HT1080 (cell line): ENCODE measurements at places on chromosomes 5 and 9. TPM values are rescaled to one million over a fixed set of nuclear protein-coding genes. Genes with fewer than 3 reads are reported as not detected.

The IFNA2 gene
- total RNA-seq: not detected in 2 replicates

The CATSPER3 gene
- total RNA-seq: 0.13 and 0.30 TPM in 2 replicates

The ABCA2 gene
- total RNA-seq: 7.5 and 9.0 TPM in 2 replicates

The NUDT2 gene
- 14.1 and 23.5 TPM in 2 replicates for total RNA-seq

The ZNF189 gene
- total RNA-seq: 6.8 and 7.8 TPM in 2 replicates

The SERINC5 gene
- 1.9 and 4.4 TPM in 2 replicates for total RNA-seq

The C9orf85 gene
- 15.9 and 19.4 TPM in 2 replicates for total RNA-seq

The SLC1A3 gene
- total RNA-seq: 23.7 and 27.1 TPM in 2 replicates

The TLE4 gene
- total RNA-seq: 38.3 and 39.7 TPM in 2 replicates

The ZMAT2 gene
- 22.9 and 24.3 TPM in 2 replicates for total RNA-seq

The NR4A3 gene
- total RNA-seq: 0.03 and 0.23 TPM in 2 replicates

GRCh38 chr5:76223696-76224095 lies 140.5 kb downstream of the SV2C start:
- DNase-seq: no peak

DNA sequence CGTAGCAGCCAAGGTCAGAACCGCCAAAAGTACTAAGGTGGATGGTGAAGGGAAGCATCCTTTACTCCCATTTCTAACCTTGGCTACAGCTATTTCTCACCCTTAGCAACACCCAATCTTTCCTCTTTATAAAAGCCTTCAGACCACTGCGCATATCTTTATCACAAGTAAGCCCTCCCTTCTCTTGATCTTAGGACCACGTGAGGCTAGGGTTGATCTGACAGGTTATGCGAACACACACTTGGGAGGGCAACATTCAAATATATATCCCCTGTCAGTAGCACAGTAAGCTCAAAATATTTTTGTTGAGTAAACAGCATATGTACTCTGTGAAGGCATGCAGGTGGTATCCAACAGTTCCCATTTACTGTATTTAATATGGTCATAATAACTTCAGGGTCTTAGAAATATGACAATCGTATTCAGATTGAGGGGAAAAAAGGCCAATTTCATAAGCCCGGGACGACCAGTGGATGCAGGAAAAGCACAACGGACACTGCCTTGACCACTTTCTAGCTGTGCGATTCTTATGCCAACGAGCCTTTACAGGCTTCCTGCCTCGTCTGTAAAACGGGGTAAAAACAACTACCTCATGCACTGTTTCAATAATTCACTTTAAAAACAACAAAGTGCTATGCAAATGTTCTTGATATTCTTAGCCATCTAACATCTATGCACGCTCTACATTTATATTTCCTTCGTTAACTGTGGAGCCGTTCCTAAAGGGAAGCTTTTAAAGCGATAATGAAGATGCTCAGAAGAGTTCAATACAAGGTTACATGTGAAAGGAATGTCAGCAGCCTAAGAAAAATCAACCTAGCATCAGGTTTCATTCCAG lies 1.3 kb downstream of the ARSB start:
- peak; percentile 17 for DNase-seq

- peak; percentile 40 for DNase-seq
These were observed 5.8 kb upstream of the IFNA1 start for GRCh38 chr9:21434202-21435014.

- peak; percentile 54 for DNase-seq
These were observed 102.5 kb upstream of the TXNDC8 start for GRCh38 chr9:110440172-110440571.

- DNase-seq: no peak
These were observed 20.7 kb upstream of the PURA start for GRCh38 chr5:140093179-140093578.

- no peak for DNase-seq
These were observed 138.4 kb downstream of the KCNIP1 start for GRCh38 chr5:170642066-170642735.

DNA sequence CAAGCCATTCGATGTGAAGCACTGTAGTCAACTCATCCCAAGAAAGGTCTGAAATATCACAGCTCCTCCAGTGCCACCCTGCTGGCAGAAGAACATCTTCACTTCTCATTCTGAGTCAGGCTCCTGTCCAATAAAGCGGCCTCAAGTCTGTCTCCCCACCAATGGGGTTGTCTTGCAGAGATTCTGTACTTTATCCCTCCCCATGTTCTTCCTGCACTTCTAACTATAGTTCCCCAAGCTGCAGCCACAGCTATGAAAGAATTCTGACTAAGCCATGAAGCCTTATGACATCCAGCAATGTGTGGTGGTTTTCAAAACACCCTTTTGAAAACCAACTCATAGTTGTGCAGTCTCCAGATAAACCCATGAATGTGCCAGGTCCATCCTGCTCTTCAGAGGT lies 6.8 kb downstream of the MACROH2A1 start:
- DNase-seq: peak; percentile 65

DNA sequence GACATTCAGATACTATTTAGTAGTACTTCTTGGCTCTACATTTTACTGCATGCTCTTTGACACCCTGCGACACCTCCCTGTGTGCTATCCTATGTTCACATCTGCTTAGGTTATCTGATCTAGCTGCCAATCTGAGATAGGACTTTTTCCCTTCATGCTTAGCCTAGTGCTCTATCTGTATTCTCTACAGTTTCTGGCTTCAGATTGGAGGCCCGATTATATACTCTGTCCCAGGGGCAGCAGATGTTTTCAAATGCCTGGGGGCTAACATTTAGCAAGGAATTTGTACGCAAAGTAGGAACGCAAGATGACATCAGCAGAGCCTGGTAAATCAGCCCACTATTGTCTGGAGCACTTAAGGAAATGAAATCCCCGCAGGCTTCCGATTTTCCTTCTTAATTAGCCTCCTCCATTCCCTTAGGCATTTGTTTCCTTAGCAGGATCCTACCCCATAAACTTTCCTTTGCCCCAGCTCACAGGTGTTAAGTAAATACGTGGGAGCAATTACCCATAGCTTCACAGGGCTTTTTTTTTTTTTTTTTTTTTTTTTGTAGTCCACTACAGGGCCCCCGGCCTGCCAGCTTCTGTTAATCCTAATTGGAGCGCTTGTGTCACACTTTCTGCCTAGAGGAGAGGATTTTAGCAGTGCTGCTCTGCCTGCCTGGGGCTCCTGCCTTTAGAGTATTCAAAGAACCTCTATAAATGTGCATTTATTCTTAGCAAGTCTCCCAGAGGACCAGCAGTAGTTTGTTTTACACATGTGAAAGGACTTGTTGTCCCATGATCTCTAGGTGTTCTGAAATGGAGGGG lies 61.1 kb upstream of the LPAR1 start:
- DNase-seq: no peak

- DNase-seq: no peak
These were observed 1.7 kb downstream of the MEGF9 start for GRCh38 chr9:120712539-120713031.

DNA sequence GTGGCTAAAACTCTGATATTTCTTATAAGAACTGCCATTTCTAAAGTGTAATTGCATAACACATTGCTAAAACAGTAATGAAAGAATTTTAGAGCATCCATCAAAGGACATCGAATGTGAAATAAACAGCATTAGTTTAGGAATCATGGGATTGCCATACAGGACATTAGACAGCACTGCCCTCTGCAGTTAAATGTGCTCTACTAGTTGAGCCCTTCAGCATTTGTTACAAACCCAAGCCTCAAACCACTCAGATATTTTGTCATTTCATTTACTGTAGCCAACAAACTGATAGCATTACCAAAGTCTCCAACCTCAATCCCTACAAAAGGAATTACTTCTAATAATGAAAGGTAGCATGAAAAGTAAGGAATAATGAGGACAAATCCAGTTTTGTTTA lies 116.8 kb upstream of the COX7C start:
- DNase-seq: peak; percentile 4

GRCh38 chr5:175214152-175214551 lies 229.8 kb downstream of the DRD1 start:
- peak; percentile 90 for DNase-seq

DNA sequence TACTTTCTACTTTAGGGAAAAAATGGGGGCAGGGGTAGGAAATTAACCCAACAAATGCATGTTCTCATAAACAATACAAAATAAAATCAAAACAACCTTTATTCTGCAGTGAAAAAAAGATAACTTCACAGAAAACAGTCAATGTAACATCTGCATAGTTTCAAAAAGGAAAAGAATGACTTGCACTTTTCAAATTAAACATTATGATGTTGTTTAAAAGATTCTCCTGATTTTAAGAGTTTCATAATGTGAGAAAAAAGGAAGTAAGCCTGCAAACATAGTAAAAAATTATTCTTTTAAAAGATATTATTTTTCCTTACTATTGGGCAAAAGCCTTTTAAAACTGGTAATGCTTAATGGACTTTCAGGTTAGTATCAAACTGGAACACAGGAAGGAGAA lies 7.6 kb downstream of the C9orf72 start:
- no peak for DNase-seq

GRCh38 chr5:148166550-148167283 lies 1.6 kb upstream of the SPINK14 start:
- DNase-seq: no peak

- DNase-seq: no peak
These were observed 193.8 kb downstream of the NTRK2 start for GRCh38 chr9:84863372-84863771.

- peak; percentile 73 for DNase-seq
These were observed 338.4 kb downstream of the DNAH5 start for GRCh38 chr5:13606051-13606450.

GRCh38 chr9:105457560-105458294 lies 9.9 kb downstream of the FSD1L start:
- DNase-seq: no peak

GRCh38 chr5:39137819-39138451 lies 63.7 kb upstream of the RICTOR start:
- DNase-seq: no peak

- peak; percentile 96 for DNase-seq
These were observed 157.0 kb downstream of the RGS3 start for GRCh38 chr9:113620377-113621161.

DNA sequence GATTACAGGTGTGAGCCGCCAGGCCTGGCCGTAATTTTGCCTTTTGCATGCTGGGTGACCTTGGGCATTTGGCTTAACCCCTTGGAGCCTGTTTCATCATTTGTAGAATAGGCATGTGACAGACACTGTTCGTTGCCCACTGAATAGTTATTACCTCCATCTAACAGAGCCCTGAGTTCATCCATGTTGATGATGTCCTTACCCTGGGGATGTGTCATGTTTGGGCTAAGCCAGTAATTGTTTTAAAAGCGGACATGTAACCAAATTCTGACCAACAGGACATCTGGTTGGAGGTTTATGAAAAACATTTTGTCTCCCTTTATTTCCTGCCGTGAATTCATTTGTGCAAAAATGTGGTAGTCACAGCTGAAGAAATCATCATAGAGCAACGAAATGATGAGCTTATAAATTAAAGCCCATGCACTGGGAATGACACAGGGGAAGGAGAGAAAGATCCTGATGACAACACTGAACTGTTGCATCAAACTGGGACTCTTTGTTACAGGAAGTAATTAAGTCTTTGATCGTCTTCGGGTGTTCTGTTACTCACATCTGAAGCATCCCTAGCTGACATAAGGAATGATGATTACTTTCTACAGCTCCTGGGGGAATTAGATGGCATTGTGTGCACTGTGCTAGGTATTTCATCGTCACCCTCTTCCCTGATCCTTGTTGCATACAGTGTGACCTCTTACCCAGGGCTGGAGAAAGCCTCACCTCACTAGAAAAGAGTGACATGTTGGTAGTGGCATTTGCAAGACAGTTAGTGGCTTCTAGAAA lies 117.8 kb downstream of the FGF18 start:
- peak; percentile 46 for DNase-seq

GRCh38 chr5:42810834-42811590 lies 680 bp downstream of the SELENOP start:
- DNase-seq: no peak

DNA sequence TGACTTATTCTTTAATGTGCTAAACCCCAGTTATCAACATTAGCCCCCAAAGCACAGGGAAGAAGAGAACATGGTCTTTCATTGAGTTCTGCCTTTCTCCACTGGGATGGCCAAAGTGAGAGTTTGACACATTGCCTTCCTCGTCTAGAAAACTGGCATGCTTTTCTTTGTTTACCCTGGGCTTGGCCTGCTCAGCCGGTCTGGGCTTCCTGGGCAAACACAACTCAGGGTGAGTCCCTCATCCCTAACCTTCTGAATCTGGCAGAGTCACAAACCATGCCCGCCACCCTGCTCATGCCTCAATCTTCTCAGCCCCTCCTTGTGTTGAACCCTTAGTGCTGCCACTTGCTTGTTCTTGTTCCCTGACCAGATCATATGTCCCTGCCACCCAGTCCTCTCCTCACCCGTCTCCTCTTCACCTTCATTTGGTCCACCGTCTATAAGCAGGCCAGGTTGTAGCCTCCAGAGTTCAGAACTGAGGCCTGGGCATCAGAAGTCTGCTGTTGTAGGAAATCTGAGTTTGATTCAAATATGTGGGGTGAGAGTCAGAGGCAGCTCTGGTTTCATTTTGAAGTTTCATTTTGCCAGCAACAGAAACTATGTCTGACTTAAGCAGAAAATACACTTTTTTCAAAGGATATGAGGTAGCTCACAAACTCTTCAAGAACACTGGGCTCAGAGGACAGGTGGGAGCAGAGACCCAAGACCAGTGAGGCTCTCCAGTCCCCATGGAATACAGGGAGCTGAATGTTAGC lies 217.6 kb downstream of the NDUFS4 start:
- no peak for DNase-seq

DNA sequence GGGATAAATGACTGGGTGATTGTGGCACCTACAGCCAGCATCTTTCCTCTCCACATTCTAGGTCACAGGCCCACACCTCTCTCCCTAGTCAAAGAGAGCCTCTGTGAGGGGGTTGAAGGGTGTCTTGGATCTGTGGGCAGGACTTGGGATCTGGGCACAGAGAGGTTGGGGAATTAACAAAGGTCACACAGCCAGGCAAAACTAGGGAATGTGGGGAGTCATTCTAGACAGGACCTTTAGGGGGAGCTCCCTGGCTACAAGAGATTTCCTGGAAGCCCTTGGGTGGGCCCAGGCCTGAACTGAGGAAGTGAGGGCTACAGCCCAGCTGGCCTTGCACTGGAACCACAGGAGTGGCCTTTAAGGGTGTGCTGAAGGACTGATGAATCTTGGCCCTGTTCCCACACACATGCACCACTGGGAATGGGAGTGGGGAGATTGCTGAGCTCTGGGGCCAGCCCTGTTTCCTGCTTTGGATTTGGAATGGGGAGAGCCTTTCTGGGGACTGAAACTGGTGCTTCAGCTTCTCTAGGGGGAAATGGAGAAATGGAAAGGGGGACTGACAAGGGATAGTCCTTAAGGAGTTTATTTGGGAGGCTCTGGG lies 12.4 kb upstream of the CXXC5 start:
- DNase-seq: peak; percentile 92

- DNase-seq: no peak
These were observed 562.6 kb downstream of the CAAP1 start for GRCh38 chr9:26329974-26330373.

- no peak for DNase-seq
These were observed 87.6 kb downstream of the AMBP start for GRCh38 chr9:113990570-113990907.

DNA sequence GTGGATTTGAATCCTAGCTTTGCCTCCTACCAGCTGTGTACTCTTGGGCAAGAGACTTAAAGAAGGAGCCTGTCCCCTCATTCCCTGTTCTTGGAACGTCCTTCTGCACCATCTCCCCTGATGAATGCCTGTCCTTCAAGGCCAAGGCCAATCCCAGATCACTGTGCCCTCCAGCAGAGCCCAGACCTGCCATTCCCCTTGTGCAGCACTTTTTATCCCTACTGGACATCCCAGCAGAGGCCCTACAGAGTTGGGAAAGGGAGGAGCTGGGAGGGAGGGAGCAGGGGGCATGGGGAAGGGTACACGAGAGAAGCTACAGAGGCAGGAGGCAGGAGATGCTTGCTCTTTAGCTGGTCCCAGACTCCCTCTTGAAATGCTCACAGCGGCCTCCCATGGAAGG lies 223.9 kb downstream of the PBX3 start:
- DNase-seq: no peak
